ENCODE measurements at places on chromosomes 13 and 19.

DNA sequence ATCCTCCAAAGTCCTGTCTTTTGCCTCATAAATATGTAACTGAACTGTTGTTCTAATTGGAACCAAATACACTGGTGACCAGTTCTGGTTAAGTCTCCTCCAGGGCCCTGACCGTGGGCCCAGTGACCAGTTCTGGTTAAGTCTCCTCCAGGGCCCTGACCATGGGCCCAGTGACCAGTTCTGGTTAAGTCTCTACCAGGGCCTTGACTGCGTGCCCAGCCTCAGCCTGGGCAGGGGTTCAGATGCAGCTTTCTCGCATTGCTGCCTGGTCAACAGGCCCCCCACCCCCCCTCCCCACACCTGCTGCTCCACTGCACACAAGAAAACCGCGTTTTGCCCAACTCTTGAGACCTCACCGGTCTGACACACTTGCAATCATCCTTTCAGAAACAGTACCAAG, 3.8 kb upstream of the GRTP1 start:
- no peak for DNase-seq

GRCh38 chr13:52892925-52893324, 44.5 kb upstream of the PCDH8 start:
- no peak for DNase-seq

DNA sequence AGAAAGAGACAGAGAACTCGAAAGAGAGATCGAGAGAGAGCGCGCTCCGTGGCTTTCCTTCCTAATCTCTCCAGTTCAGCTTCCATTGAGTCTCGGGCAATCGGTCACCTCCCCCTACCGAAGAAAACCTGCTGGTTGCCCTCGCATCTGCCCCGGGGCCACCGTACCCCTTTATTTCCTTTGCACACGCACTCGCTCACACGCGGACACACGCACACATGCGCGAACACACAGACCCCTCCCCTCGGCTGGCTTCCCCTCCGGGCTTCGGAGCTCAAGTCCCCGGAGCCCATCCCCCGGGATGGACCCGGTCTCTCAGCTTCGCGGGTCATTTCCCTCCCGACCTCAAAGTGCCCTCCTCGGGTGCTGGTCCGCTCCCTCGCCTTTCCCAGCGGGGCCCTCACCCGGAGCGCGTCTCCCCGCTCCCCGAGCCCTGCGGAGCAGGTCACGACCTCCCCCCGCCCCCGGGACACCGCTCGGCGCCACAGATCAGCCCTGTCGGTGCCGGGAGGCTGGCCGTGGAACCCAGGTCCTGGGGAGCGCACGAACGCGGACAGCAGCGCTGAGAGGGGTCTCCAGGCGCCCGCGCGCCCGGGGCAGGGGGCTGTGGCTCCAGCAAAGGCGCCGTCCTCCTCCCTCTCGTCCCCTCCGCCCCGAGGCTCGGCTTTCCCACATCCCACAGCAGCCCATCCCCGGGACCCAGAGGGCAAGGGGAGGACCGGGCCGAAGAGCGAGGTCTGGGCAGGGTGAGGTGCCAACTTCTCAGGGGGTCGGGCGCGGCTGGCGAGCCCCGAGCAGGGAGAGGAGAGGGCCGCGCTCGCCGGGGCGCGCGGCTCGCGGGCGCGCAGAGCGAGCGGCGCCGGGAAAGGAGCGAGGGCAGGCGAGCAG, 1.8 kb downstream of the DACH1 start:
- DNase-seq, result peak; percentile 40

DNA sequence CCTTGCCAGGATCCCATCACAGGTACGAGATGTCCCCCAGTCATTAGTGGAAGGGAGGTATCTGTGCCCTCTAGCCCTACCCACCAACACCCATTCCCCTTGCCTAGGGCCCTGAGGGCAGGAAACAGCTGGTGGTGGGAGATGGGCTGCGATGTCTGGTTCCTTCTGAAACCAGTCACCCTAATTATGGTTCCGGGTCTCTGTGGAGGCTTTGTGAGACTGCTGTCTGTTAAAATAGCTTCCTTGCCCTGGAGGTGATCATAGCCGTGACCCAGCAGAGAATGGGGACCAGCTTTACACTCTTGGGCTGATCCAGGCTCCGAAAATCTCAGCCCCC, 5.5 kb downstream of the ALDH16A1 start:
- no peak for DNase-seq

- DNase-seq, result no peak
These were observed 11.7 kb downstream of the ZNF613 start for GRCh38 chr19:51938936-51939335.

DNA sequence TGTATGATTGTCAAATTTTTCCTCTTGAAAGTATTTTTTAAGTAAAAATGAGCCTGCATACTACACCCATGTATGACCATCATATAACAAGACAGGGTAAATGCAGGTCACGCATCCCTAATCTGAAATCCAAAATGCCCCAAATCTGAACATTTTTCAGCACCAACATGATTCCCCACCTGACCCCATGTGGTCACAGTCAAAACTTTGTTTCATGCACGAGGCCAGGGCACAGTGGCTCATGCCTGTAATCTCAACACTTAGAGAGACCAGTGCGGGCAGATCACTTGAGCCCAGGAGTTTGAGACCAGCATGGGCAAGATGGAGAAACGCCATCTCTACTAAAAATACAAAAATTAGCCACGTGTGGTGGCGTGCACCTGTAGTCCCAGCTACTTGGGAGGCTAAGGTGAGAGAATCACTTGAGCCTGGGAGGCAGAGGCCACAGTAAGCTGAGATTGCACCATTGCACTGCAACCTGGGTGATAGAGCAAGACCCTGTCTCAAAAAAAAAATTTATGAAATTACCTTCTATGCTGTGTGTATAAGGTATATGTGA, 63.7 kb upstream of the NPAS1 start:
- DNase-seq, result no peak

- DNase-seq, result no peak
These were observed 19.7 kb downstream of the ADGRE3 start for GRCh38 chr19:14654786-14655560.

DNA sequence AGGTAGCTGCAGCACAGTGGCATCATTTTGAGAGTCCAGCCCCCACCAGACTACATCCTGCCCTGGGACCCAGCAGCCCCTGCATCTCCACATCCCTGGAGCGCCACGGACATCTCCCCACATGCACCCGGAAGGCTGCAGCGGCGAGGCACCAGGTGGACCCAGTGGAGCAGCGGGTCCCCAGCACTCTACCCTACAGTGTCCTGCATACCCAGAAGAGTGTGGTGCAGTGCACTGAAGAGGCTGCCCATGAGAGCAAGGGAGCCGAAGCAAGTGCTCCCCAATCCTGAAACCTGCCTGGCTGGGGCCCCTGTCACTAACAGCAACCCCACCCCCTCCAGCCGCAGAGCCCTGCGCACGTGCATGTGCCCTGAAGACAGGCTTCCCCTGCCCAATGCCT, 21.3 kb upstream of the SLC7A9 start:
- DNase-seq, result no peak

DNA sequence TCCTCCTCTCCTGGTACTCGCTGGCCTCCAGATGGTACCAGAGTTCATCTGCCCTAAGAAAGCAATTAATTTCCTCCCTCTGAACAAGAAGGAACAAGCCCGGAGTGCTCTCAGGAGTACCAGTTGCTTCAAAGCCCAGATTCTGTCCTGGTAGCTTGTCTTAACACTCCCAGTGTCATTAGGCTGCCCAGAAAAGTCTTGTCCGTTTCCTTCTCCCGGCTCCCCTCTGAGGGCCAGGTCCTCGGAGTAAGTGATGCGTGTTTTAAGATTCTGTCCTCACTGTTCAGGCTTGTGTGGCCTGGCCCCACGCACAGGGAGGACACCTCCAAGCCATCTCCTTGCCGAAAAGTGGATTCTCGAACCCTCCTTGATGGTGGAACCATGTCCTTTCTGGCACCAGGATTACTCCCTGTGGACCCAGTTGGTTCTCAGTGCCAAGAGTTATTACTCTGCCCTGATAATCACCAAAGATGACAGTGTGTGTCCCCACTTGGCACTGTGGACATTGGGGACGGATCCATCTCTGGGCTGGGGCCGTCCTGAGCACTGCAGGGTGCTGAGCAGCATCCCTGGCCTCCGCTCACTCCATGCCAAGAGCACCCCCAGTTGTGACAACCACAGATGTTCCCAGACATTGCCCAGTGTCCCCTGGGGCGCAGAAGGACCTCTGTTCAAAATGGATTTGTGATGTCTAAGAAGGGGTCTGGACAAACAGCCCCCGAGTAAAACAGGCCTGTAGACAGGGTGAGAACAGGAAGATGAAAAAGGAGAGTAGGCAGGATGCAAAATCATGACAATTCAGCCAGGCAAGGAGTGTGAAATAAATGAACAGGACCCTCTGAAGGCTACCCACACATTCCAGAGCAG, 52.4 kb downstream of the RFX2 start:
- DNase-seq, result no peak

- DNase-seq, result no peak
These were observed 202.2 kb upstream of the STARD13 start for GRCh38 chr13:33487575-33488243.

- DNase-seq, result no peak
These were observed 35.7 kb downstream of the CEP89 start for GRCh38 chr19:32936065-32936464.

GRCh38 chr19:13814550-13814949, 19.3 kb downstream of the ZSWIM4 start:
- DNase-seq, result no peak

DNA sequence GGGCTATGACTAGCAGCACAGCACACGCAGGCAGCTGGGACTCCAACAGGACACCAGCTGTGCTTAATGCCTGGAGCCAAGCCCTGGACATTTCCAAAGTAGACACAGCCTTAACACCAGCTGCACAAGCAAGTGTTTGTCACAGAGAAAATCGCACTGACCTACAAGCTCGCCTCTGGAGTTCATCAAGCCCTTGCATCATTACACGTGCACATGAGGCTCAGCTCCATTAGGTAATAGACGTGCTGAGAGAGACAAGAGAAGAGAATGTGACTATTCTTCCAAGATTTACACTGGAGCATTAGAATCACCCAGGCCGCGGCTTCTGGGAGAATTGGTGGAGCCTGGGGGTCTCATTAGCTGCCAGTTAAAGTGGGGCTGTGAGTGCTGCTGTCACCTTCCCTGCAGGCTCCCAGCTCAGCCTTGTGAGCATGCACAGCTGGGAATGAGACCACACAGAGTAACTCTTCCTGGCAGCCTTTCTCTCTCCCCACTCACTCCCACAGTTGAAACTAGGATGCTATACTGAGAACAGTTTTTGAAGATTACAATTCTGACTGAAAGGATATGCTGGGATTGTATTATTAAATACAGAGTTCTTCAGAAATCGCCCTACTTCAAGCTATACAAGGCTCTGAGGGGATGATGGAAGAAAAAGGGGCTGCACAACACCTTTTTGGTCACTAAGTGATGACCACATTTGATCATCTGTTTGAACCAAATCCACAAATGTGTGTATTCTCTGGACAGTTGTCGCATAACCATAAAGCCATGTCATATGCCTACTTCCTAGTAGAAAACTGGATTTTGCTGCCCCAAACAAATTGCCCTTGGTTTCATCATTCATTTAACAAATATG, 10.5 kb downstream of the STOML3 start:
- DNase-seq, result no peak

DNA sequence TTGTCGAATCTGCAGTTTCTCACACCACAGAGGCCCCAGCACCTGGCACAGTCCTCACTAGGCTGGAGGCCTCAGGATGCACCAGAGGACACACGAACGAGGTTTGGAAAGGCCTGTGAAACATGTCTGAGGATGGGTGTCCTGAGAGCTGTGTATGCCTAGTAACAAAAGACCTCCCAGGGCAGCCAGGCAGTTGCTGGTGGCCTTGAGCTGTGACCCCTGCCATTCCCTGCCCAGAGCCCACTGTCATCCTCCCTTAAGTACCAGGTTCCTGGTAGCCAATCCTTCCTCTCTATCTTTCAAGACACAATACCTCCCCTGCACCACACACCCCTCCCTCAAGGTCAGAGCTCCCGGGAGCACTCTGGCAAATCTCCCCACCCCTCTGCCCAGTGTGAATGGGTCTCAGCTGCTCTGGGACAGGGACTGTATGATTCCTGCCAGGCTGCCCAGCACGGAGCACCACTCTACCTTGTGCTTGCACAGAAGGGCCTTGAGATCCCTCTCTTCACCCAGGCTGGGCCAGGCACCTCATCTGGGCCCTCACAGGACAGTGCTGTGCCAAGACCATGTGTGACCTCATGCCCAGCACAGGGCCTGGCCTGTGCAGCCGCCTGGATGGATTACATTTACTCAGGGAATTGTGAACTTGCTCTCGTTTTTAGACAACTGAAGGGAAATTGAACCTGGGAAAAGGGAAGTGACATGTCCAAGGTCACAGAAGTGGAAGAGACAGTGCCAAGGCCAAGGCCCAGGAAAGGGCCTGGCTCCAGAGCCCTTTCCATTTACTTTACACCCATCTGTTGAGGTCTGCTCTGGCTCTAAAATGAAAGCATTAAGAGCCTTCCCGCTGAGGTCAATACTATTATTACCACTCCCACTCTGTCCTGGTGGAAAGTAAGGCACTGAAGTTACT, 2.2 kb downstream of the ZNF787 start:
- DNase-seq, result no peak

GRCh38 chr19:801861-802497, 4.7 kb downstream of the PTBP1 start:
- no peak for DNase-seq

DNA sequence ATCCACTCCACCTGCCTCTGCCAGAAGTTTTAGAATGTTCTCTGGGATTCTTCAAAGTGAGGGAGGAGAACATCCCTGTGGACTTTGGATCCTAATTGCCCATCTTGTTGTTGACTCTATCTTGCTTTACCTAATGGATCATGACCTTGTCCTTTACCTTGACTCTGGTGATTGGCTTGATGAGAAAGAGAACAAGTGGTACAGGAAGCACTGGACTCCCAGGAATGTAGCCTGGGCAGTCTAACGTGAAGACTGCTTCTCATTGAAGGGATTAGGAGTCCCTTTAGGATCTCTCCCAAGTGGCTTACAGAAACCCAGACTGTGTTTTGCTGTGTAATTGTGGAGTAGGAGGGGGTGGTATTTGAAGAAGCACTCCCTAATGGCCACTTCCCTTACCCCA, 63.9 kb downstream of the SLC10A2 start:
- DNase-seq, result no peak

DNA sequence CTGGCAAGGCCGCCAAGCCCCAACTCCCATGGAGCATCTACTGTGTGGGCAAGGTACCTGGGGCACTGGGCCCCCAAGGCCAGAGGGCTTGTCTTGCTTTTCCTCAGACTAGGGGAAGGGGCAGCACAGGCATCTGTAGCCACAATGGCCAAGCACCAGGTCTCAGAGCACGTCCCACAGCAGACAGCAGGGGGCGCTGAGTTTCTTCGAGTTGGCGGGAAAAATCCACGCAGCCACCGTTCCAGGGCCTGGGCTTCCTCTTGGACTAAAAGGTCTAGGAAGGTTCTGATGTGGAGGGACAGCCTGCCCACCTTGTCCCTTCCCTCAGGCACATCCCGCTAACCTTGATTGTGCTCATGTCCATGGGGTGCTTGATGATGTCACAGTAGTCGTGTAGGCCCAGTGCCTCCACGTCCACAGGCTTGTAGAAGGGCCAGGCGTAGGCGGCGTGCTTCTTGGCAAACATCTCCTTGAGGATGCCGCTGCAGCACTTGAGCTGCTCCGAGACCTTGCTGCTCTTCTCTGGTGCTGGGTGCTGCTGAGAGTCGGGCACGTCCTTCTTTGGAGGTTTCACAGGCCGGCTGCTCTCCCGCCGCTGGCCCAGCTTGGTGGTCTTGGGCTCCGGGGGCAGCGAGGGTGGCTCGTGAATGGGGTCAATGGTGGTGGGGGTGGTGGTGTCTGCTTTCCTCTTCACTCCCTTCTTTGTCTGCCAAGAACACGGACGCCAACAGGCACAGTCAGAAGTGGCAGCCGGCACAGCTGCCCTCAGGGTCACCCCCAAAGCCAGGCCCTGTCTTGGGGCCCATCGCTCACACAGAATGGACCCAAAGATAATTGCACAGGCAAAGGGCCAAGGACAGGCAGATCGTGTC, 32.0 kb upstream of the EPHX3 start:
- DNase-seq, result peak; percentile 56

Measured in thymus (tissue), 14 donors.